ENCODE measurements at places on chromosomes 16 and 17.

DNA sequence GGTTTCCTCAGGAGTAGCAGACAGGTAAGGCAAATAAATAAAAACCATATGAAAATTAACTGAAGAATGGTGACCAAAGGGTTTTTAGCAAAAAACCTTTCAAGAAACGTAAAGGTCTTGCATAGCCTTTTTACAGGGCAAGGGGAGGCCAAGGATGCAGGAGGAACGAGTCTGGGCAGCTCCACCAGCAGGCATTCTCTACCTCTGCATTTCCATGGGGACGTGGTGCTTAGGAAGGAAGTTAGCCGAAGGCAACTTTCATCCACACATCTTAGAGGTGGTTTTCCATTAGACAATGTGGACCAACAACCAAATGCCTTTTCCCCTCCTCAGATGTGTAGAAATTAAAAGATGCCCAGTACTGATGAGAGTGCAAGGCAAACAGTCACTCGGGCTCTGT is 20.7 kb downstream of the TOM1L2 start:
- no peak for DNase-seq

DNA sequence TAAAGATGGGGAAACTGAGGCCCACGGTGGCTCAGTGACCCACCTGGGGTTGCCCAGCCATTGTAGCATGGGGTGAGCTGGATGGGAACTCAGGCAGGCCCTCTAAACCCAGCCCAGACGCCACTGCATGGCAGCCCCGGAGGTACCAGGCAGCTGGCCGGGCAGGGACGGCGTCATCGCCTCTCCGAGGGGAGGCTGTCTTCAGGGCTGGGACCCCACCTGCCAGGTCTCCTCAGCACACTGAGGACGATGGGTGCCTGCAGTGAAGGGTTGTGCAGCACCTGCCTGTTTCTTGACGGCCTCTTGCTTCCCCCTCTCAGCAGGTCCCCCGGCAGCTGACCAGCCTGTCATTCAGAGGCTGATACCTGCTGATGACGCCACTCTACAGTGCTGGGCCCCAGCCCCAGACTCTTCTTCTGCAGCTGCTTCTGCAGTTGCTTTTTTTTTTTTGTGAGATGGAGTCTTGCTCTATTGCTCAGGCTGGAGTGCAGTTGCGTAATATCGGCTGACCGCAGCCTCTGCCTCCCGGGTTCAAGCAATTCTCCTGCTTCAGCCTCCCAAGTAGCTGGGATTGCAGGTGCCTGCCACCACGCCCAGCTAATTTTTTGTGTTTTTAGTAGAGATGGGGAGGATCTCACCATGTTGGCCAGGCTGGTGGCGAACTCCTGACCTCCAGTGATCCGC is 24.7 kb downstream of the RNF213 start:
- DNase-seq: no peak

DNA sequence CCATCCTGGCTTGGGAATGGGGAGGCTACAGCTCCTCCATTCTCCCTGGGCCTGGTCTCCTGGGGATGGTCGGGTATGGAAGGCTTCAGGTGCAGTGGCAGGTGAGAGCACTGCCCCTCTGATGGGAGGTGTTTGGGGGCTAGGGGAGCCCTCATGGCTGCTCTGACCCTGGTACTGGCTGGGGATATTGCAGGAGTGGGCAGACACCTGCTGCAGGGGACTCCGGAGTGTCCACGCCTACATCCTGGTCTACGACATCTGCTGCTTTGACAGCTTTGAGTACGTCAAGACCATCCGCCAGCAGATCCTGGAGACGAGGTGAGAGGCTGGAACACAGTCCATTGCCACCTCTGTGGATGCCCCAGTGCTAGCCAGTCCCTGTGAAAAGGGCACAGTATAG is 8.8 kb downstream of the RASL10B start:
- DNase-seq: no peak

DNA sequence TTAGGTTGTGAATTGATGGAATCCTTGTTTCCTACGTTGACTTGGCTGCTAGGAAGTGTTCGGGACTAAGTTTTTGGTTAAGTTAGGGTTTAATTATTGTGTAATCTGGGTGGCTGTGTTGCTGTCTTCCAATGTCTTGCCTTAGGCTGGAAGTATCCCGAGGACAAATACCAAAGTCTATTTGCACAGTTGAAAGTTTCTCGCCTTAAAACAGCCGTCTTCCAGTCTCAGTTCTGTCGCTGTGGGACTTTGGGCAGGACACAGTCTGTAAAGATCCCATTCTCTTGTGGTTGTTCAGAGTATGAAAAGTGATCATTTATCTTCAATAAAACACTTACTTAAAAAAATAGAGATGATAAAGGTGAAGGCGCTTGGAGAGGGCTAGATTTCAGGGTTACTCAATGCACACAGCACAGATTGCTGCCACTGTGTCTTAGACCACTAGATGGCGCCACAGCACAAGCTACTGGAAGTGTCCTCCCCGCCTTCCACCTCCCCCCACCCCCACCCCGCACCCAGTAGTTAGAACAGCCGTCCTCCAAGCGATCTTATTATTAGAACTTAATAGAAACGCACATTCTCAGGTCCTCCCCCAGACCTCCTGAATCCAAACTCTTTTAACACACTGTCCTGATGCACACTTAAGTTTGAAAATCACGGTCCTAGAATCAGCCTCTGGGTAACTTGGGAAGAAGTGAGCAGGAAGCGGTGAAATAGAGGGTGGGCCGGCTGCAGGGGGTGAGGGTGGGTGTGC is 45.8 kb downstream of the AKAP1 start:
- DNase-seq: peak; percentile 19

DNA sequence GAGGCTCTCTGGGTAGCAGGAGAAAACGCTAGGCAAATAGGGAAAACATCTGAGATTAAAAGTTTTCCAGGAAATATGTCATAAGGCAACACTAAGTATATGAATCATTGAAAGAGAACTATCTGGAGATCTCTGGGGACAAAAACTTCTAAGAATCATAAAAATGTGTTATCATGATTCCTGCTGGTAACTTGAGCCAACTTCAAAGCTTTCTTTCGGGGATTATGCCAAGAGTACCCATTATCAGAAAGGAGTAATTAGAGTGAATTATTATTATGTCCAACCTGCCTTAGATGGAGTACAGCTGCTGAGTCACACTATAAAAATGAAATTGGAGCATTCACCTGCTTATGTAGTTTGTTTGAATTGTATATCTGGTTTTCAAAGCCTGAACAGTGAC is 488.5 kb upstream of the SOX9 start:
- no peak for DNase-seq

DNA sequence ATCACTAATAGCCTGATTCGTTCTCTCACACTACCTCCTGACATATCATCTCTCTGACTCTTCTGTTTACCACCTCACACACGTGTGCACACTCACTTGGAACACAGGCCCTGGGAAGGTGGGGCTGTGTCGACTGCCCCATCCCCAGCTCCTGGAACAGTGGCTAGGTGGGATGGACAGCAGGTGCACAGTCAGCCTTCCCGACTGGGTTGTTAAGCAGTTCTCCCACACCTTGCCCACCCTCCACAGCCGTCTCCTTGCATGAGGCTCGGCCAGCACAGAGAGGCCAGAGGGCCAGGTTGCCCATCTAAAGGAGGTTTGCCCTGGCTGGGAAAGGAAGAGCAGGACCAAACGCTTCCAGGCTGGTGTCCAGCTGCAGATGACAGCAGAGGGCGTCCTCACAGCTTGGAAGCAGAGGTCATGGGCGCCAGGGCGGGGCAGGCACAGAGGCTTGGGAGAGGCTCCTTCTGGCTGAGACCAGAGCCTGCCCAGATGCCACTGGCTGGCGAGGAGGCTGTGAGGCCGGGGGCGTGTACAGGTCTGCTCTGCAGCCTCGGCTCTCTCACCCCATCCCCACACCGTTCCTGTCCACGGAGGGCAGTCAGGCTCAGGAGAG is 92.8 kb downstream of the AMFR start:
- DNase-seq: no peak

DNA sequence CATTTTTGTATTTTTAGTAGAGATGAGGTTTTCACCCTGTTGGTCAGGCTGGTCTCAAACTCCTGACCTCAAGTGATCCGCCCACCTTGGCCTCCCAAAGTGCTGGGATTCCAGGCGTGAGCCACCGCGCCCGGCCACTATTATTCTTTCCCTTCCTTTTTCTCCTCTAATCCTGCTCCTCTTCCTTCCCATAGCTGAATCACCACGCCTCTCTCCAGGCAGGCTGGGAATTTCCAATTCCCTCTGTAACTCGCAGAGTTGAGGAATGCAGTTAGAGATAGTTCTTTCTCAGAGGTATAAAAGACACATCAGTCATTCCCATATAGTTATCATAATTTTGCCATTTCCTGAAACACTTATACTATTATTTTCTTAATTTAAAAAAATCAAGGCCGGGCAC is 11.2 kb downstream of the METTL16 start:
- DNase-seq: no peak

DNA sequence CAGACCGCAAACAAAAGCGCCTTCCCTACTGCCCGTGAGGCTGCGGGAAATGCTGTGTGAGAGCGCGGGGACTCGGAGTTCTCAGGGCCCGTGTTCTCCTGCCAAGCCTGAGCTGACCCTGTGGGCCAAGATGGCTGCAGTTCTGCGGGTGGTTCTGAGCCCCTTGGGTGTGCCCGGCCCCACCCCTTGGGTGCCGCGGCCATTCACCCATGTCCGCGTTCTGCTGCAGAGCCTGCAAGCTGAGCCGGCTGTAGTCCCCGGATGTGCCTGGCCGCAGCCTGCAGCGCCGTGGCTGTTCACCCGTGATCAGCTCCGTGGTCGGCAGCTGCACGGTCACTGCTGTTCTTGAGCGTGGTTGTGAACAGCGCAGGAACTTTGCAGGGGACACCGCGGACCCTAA is 20.0 kb downstream of the ACSF3 start:
- no peak for DNase-seq

- peak; percentile 14 for DNase-seq
These were observed 80.8 kb downstream of the GAS7 start for GRCh38 chr17:10117581-10118001.

GRCh38 chr17:22409160-22409751 is 716.9 kb downstream of the KCNJ18 start:
- DNase-seq: no peak

DNA sequence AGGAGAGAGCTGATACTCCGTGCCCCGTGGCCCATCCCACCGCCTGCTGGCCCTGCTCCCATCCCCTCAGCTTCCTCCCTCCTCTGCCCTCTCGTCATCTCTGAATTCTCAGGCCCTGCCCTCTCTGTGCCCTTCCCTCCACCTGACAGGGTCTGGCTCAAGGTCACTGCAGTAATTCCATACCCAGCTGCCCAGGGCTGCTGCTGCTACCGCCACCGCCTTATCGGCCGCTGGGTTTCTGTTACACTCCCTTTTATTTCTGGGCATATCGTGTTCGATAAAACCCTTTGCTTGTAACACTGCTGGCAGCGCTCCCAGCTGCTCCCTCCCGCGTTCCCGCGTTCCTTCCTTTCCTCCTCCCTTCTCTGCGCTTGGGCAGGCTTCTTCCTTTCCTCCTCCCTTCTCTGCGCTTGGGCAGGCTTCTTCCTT is 1.2 kb downstream of the EPN3 start:
- DNase-seq: no peak

- DNase-seq: no peak
These were observed 56.1 kb downstream of the PCTP start for GRCh38 chr17:55806745-55807495.

DNA sequence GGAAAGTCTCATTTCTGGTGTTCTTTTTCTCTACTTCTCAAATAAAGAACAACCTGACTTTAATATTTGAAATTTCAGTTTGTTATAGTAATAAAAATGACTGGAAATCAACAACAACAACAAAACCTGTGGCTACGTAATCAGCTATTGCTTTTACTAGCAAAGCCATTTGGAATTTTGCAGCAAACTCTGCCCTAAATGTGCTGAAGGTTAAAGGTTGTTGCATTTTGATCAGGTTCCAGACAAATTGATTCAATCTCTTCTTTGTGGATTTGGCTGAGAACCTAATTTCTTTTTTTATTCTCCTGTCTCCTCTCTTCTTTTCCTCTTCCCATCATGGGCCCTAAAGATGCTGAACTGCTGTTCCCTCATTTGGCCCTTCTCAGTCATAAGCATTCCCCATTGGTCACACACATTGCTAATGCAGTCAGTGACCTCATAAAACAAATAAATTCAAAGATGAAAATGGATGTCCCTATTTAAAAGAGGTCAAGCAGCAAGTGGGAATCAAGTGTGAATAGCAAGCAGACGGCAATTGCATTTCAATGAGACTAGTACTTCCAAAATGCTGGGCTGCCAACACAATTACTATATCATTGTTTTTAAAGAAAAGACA is 795.1 kb upstream of the CDH8 start:
- no peak for DNase-seq

- DNase-seq: no peak
These were observed 5.3 kb downstream of the RPL13 start for GRCh38 chr16:89565506-89566372.

DNA sequence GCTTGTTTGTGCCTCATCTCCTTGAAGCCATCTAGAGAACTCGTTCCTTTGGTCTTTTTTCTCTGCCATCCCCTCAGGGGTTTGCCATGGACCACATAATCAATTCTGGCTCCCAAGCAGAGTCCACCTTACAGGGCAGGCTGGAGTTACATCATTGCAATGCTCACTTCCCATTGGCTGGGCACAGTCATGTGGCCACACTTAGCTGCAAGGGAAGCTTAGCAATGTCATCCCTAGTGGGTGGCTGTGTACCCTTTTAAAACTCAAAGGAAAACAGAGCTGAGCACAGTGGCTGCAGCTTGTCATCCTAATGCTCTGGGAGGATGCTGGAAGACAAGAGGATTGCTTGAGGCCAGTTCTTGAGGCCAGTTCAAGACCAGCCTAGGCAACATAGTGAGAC is 41.9 kb upstream of the POLR3E start:
- DNase-seq: no peak

GRCh38 chr16:65176603-65177002 is 54.7 kb upstream of the CDH11 start:
- no peak for DNase-seq

DNA sequence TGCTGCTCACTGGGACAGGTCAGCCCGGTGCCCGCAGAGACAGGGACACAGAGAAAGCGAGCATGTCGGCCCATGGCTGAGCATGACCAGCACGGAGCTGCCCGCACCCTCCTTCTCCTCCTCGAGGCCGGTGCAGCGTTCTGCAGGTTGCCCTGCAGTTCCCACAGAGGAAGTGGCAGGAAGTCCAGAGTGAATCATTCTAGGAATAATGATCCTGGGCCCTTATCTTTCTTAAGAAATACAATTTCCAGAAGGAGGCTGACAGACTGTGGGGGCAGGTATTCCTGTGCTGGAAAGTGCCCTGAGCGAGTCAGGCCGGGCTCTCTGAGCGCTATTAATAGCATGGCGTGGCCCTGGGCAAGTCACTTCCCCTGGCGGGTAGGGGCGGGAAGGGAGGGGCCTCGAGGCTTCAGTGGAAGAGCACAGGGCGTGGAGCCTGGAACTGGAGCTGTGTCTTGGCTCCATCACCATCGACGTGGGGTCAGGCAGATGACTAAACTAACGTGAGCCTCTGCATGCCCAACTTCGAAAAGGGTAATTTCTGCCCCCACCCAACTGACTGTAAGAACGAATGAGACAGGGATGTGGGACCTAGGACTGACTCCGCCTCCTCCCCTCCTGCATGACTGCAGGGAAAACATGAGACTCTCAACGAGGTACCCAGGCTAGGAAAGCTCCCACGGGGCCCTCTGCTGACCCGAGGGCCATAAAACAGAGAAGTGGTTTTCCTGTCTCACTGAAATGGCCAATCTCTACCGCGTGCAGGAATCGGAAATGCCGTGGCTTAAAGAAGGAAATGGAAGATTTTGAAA is 9.8 kb downstream of the TMEM204 start:
- peak; percentile 88 for DNase-seq
